H9 (cell line): ENCODE measurements at places on chromosomes 16 and 17.

- peak; percentile 100 for DNase-seq
Measured at GRCh38 chr16:28950648-28951409, at the start of gene NFATC2IP. TSS of gene NFATC2IP (plus strand) at chr16:28950937. CDS start at chr16:28951012, 75 bp downstream.

DNA sequence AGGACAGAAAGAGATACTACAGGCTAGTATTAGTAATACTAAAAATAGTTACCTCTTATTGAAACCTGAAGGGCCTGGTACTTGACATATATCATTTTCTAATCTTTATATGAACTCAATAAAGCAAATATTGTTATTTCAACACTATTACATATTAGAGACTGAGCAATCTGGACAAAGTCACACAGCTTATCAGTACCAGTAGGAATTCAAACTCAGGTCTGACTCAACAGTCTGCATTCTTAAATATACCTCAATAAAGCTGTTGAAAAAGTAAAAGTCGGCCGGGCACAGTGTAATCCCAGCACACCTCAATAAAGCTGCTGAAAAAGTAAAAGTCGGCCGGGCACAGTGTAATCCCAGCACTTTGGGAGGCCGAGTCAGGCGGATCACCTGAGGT lies 67.4 kb downstream of the KANSL1 start:
- DNase-seq = no peak

DNA sequence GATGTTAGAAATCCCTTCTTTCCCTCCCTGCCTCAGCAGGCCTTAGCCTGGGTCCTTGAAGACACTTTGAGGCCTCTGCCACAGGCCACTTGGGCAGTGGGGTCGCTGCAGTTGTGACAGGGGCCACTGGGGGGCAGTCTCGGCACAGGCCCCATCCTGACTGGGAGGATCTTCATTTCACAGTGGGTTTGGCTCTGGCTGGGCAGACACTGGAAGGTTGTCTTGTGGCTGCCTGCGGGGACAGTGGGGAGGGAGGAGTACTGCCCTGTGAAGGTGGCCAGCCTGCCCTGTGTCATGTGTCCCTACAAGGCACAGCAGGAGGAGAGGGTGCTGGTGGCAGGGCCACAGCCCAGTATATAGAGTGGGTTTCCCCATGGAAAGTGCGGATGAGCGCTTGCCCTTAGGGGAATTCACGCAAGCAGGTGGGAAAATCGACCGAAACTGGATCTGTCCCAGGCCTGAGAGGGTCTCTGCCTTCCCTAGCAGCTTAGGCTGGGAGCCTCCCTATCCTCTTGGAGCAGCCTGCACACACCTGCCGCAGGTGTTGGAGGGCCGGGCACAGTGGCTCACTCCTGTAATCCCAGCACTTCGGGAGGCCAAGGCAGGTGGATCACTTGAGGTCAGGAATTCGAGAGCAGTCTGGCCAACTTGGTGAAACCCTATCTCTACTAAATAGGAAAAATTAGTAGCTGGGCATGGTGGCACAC lies 28.8 kb downstream of the GINS2 start:
- DNase-seq = peak; percentile 85

- DNase-seq = no peak
Measured at GRCh38 chr16:85294810-85295508, 182.7 kb upstream of the CIBAR2 start.

- DNase-seq = peak; percentile 35
Measured at GRCh38 chr17:78933025-78933958, 8.1 kb upstream of the TIMP2 start.

GRCh38 chr17:6374761-6375312 lies 60.1 kb downstream of the AIPL1 start:
- peak; percentile 71 for DNase-seq

- no peak for DNase-seq
Measured at GRCh38 chr17:71855010-71855409, 265.8 kb upstream of the SOX9 start.

DNA sequence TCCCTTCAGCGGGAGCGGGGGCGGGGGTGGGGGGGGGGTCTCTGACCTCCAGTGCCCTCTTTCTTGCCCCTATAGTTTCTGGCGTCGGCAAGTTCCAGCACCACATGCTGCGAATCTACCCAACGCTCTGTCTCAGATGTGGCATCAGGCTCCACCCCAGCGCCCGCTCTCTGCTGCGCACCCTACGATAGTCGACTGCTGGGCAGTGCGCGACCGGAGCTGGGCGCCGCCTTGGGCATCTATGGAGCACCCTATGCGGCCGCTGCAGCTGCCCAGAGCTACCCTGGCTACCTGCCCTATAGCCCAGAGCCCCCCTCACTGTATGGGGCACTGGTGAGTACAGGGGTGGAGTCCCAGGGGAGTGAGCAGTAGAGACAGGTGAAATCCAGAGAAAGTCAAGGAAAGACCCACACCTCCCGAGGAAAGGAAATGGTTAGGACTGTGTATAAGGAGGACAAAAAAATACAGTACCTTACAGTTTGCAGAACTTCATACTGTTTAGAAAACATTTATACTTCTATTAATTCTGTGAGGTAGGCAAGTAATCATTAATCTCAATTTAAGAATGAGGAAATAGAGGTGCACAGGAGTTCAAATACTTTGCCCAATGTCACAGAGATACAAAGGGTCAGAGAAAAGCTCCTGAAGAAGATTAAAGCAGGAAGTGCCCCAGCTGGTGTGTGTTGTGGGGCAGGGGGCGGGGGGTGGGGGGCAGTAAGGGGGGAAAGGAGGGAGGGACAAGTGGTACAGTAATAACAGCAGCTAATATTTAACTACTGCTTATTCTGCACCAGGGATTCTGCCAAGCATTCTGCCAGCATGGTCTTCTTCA lies 2.5 kb downstream of the IRX6 start:
- no peak for DNase-seq

DNA sequence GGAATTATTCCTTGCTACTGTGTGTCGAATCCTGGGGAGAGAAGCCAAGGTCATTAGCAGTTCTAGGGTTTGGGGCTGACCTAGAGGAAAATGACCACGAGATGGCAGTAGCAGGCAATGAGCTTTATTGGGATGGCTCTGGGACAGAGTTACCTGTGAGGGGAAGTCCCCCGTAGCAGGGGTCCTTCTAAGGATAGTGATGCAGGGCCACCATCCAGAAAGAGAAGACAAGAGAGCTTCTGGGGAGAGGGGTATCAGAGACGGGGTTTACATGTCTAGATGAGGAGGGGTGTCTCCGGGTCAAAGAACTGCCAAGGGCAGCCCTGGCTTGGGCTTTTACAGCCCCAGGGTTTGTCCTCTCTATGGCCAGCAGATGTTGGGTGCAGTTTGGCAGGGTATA lies 6.4 kb upstream of the GGT6 start:
- peak; percentile 92 for DNase-seq

DNA sequence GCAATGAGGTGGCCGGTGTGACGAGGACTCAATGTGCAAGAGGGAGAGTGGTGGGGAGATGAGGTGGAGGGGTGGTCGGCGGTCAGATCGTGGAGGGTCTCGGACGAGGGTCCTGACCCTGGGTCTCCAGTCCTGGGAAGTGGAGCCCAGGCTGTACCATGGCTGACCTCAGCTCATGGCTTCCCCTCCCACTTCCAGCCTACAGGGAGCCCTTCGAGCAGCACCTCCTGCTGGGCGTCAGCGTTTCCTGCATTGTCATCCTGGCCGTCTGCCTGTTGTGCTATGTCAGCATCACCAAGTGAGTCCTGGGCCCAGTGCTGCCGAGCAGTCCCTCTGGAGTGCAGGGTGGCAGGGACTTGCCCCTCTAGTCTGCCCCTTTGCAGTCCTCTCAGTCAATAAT lies 41.8 kb downstream of the IL4R start:
- peak; percentile 84 for DNase-seq

- no peak for DNase-seq
Measured at GRCh38 chr16:27460663-27461482, 58.9 kb downstream of the IL21R start.

DNA sequence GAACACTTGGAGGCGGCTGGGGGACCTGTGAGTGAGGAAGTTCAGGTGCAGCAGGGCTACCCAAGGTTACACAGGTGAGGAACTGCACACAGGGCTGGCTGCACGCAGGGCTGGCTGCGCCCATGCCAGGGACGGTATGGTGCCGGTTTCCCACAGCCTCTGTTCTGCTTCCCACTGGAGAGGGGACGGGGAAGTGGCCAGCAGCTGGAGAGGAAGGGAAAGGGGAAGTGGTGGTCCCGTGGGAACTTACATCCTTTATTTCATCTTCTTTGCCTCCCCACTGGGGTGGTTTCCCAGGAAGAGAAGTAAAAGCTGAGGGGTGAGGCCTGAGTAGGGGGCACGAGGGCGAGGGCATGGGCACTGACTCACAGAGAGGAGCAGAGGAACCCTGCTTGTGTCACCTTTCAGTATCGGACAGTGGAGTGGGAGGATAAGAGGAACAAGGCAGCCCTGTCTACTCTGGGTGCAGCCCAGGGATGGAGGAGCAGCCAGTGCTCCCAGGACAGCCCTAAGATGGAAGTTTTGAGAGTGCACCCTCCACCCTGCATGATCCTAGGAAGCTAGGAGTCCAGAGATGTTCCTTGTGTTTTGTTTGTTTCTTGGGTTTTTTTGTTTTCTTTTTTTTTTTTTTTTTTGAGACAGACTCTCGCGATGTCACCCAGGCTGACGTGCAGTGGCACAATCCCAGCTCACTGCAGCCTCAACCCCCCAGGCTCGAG lies 25.5 kb upstream of the CDH1 start:
- no peak for DNase-seq

DNA sequence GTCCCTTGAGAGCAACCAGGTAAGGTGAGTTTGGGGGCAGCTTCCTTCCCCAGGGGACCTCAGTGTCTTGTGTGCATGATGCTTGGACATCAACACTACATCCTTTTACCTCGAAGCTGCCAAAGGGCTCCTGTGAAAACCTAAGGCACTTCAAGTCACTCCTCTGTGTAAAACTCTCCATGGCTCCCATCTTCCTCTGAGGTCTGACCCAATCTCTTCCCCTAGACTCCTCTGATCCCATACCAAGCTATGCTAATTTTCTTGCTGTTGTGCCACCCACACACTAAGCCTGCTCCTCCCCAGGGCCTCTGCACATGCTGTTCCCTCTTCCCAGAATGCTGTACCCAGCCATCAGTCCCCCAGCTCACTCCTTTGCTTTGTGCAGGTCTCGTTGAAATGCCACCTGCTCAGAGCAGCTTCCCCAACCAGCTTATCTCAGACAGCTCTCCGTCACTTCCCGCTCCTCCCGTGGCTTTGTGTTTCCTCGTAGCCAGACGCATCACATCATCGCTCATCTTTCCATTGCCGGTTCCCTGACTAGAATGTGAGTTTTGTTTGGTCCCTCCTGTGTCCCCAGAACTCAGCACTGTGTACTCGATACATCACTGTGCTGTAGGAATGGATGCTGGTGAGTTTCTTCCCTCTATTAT lies 78.4 kb downstream of the CNGB1 start:
- no peak for DNase-seq

- no peak for DNase-seq
Measured at GRCh38 chr17:60864708-60865005, 187.0 kb downstream of the BCAS3 start.

DNA sequence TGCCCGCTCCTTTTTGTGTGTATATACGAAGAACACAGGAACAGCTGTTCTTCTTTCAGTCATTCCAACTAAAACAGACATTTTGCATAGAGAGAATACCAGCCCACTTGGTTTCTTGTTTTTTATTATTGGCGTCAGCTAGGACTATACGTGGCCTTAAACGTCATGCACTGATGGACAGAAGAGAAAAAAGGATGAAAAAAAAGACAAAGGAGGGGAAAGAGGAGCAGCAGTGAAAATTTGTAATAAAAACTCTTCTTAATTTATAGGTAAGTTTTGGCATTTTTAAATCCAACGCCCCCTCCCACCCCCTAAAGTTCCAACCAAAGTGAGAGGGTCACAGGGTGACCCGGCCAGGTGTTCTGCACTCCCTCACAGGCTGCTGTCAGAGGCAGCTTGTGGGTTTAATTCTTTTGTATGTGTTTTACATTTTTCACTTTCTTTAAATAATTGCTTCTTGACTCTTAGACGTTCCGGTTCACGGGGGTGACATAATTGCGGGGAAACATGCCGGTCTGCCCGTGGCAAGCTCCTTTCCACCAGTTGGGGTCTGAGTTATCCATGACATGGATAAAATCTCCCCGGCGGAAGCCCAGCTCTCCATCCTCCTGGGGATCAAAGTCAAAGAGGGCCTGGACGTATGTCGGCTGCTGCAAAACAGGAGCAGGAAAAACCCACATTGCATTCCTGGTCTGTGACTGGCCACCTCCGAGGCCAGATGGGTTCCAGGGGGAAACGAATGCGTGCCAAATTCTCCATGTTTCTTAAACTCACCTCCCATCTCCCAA lies 30.9 kb upstream of the SLC25A19 start:
- DNase-seq = no peak

DNA sequence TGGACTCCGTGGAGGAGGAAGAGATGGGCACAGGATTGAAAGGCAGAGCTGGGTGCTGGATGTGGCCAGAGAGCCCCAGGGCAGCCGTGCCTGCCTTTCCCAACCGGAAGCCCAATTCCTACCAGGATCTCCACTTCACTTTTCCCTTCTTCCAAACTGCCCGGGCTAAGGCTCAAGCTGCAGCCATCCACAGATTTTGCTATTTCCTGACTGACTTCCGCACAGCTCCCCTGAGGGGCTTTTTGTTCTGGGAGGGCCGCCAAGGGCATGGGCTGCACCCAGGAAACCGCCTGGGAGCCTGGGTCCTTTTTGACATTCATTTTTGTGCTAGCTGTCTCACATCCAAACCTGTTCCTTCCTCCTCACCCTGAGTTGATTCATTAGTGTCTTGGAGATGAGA lies 4.2 kb downstream of the SHISA6 start:
- no peak for DNase-seq

DNA sequence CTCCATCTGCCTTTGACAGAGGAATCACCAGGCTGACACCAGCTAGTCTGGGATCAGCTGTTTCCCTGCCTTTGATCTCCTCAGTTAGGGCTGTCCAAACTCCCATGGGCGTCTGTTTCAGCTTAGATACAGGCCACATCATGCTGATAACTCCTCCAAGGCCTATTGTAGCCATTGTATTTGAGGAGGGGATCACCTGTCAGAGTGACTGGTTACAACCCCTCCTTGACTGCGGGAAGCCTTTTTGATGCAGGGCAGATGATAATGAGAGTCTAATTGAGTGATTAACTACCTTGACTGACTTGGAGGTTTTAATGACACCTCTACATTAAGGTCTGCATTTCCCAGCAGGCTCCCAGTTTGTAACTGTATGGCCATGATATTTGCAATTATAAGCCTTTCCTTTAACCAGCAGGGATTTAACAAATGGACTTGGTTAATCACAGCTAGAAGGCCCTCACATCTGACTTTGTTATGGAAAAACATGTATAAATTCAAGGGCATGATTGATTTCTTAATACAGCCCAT lies 863.5 kb downstream of the KCNJ2 start:
- peak; percentile 95 for DNase-seq
